ENCODE measurements at places on chromosomes 1 and 21.
A peak's percentile ranks its signal among the peaks of the same experiment; 100 is the strongest.

DNA sequence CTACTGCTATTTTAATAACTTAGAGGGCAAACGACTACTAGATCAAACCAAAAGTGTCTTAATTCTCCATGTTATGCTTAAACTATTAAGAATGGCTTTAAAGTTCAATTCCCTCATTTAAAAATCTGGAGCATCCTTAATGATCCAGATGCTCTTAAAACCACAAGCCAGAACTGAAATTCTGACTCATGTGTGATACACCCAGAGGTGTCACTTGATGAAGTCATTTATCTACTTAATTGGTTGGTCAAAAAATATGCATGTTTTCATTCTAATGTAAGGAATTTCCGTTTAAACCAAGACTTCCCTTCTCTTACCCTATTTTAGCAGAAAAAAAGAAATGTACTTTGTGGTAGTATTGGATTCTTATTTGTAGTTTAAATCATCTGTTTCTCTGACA is 1261.2 kb upstream of the B3GALT2 start:
- peak; percentile 4 for DNase-seq

- no peak for DNase-seq
Observed at GRCh38 chr1:63322944-63323864, 837 bp downstream of the FOXD3 start.

GRCh38 chr1:206873603-206874188 is 8.3 kb downstream of the IL20 start:
- no peak for DNase-seq

GRCh38 chr1:109394591-109395281 is 3.0 kb downstream of the SORT1 start:
- DNase-seq, result no peak

- DNase-seq, result peak; percentile 31
Observed at GRCh38 chr1:107820801-107821200, 144.2 kb downstream of the VAV3 start.

- DNase-seq, result no peak
Observed at GRCh38 chr1:112070677-112071076, 81.2 kb upstream of the KCND3 start.

DNA sequence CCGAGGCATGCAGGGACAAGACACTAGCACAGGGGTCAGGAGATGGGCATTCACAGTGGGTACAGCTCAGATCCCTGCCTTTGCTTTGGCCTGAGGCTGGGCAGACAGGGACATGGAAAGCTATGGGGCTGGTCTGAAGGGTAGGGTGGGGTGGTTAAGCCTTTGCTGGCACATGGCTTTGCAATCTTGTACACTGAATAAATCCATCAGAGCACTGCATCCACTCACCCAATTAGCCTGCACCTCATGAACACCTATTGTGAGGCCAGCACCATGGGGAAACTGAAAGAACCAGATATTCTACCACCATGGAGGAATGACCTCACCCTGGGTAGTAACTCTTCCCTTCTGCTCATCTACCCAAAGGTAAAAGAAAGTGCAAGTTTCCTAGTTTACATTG is 199.6 kb upstream of the LMO4 start:
- no peak for DNase-seq

GRCh38 chr1:101728029-101728428 is 268.7 kb downstream of the OLFM3 start:
- no peak for DNase-seq

GRCh38 chr1:93692451-93692861 is 10.8 kb upstream of the BCAR3 start:
- no peak for DNase-seq

DNA sequence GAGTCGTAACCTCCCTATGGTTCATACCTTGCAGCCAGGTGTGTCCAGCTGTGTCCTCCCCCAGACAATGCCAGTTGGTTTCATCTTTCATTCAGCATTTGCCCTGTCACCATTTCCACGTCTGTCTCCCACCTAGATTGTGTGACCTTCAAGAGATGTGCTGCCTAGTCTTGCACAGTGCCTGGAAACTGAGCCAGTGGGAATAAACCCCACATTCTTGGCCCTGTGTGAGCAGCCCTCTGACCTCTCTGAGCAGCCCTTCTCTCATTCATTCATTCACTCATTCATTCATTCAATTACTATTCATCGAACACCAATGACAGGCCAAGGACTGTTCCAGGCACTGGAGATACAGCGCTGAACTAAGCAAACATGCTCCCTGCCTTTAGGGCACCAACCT is 115.7 kb downstream of the GRIK3 start:
- DNase-seq, result no peak

DNA sequence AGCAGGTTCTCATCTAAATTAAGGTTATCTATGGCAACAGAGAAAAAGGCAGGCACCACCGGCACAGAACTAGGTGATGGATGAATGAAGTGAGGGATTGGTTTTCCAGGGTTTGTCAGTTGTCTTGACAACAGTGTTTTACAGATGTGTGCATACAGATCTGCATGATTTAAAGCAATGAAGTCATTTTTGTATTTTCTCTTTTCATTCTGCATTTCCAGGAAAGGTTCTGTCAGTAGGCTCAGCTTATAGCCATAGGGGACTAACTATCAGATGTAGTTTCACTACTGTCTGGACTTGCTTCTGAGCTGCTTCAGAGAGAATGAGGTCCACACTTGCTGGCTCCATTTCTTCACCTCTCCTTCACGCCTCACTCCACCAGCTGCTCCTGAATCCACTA is 98.2 kb upstream of the LMO4 start:
- DNase-seq, result no peak

GRCh38 chr1:222413436-222413835 is 134.5 kb downstream of the HHIPL2 start:
- no peak for DNase-seq

- no peak for DNase-seq
Observed at GRCh38 chr1:115811140-115811828, 29.6 kb downstream of the NHLH2 start.

DNA sequence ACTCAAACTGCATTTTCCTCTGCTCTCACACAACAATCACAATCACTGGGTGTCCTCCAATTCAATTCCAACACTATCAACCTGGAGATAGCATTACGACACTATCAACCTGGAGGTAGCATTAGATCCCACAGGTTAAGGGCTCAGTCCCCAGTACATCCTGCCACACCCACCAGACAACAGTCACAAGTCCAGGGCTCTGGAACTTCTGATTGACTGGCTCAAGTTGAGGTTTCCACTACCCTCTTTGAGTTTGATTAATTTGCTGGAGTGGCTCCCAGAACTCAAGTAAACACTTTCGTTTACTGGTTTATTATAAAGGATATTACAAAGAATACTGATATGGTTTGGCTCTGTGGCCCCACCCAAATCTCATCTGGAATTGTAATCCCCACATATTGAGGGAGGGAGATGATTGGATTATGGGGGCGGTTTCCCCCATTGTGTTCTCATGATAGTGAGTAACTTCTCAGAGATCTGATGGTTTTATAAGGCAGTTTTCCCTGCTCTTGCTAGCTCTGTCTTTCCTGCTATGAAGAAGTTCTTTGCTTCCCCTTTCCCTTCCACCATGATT is 49.6 kb upstream of the ARHGAP29 start:
- DNase-seq, result no peak

DNA sequence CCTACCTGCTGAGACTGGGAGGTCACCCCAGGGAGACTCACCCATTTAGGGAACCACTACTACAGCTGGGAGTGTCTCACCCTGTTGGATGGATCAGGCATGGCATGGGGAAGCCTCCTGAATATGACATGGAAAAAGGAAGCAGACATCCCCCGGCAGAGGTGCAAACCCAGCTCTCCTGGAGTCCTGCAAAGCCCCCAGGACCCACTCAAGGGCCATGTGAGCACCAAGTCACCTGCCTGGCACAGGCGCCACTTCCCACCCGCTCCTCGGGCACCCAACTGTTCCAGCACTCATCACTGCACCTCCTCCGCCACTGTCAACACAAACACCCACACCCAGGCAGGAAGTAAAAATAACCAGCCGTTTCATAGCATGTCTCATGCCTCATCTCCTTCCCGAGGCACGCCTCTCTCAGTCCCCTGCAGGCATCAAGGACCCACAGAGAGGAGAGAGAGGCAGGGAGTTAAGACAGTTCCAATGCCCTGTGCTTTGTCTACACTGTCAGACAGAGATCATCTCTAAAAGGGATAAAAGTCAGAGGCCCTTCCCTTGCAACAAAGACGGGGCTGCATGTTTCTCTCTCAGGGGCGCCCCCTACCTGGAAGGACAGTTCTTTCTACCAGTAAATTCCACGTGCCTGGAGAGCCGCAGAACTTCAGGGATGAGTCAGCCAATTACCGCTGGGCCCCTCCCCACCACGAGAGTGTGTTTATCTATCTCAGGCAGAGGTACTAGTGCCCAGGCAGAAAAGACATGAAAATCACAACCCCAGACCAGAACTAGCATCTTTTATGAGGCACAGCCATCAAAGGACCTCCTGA is 150.1 kb upstream of the SOD1 start:
- DNase-seq, result no peak

DNA sequence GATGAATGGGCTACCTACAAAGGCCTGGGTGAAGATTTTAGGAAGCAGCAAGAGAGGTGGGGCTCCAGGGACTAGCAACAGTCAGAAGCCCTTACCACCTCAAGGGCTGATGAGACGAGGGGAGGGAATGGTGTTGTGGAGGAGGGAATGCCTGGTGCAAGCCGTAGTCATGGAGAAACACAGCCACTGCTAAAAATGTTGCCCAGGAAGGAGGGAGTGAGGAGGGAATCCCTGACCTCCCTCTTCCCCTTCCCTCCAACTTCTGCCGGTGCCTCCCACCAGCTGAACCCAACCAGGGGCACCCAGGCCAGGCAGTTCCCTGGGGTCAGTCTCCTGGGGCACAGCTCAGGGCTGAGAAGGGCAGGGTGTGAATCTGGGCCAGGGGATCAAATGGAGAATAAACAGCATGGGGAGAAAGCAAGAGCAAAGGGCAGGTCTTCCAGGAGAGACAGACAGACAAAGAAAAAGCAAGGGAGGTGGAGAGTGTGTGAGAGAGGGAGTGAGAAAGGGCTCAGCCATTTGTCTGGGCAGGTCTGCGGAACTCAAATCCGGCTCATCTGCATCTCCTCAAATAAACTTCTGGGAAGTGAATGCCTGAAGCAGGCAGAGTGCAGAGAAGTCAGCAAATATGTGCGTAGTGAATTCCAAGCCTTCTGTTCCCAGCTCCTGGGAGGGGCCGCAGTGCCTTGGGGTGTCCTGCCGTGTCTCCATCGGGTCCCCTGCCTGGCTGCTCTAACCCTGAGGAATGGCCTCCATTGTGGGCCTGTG is 27.1 kb upstream of the POU3F1 start:
- DNase-seq, result no peak

DNA sequence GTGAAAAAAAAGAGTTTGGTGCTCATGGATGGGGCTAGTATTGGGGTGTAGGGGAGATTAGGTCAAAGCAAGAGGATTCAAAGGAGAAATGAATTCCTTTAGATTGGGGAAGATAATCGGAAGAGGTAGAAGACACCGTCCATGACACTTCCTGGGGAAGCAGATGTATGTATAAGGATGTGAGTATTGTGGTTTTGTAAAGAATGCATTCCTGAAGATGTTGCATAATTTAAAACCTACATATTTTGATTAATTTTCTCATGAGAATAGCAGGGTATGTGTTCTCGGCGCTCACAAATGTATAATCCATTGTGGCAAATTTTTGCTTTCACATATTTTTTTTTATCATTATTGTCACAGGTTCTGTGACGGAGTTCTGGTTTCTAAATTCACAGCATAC is 5.5 kb upstream of the LGALS8 start:
- no peak for DNase-seq

DNA sequence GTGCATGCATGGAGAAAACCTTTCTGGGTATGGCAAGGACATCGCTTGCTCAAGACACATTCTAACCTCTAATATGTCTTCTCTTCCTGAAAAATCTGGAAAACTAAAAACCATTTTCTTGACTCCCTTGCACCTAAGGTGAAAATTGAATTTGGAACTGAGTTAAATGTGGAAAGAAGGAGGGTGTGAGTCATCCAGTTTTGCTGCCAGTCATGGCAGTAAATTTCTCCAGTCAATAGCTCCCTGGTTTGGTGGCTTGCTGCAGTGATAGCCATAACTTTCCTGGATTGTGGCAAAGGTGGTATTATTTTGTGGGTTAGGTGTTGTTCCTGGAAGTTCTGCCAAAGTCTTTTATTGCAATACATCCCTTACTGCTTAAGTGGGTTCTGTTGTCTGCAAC is 2.5 kb downstream of the ZCCHC17 start:
- DNase-seq, result no peak

DNA sequence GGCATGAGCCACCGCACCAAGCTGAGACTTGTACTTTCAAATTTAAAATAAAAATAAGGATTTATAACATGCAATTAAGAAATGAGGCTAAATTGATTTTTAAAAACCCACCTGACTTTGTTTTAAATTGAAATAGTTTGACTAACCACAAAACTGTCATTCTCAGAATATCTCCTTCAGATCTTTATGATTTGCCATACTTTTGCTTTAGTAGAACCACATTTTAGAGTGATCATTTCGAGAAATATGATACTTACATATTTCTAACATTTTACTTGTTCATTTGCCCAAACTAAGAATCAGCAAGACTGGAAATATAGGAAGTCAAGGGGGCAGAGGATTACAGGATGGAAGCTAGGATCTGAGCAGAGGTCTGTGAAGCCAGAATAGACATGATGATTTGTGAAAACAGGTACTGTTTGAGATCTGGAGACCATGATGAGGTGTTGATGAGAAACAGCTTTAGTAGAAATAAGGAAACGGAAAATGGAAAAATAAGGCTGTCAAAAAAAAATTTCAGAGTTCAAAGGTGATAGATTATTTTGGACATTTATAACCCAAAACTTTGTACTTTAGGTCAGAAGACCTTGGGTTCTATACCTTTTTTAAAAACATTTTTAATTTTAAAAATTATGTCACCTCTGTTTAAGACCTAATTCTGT is 44.8 kb downstream of the GIPC2 start:
- DNase-seq, result no peak

GRCh38 chr1:156931974-156932710 is 11.7 kb downstream of the LRRC71 start:
- DNase-seq, result no peak

- DNase-seq, result no peak
Observed at GRCh38 chr1:61120246-61120840, 38.0 kb downstream of the NFIA start.

DNA sequence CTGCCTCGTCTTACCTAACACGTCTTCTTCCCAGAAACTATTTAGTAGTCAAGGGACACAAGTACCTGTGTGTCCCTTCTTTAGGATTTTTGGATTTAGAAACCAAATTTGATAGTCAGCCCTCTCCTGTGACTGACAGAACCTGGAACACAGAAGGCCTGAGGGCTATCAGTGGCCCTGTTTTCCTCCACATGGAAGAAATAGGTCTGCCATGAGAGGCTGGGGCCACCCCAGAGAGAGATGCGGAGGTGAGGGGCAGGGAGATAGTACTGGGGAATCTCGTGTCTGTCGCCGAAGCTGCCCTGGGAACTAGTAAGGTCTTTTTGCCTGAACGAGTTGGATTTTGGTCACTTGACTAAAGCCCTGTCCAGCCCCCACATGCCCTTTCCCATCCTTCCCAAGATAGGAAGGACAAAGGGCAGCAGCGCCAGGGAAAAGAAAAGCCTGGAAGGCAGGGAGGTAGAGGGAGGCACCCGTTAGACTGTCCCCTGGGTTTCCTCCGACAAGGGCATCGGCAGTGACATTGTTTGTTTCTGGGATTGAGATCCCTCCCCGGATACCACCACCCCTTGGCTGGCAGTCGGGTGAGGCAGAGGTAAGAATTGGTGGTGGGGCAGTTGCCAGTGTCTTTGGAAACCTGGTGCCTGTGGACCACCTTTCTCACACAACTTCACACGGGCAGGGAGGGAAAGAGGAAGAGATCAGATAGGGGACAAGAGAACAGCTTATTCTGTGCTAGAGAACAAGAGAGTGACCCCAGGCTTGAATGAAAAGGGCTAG is 19.8 kb downstream of the SMIM12 start:
- DNase-seq, result no peak

Data from kidney epithelial cell (primary cell).